ENCODE measurements at places on chromosomes 1 and 21.

DNA sequence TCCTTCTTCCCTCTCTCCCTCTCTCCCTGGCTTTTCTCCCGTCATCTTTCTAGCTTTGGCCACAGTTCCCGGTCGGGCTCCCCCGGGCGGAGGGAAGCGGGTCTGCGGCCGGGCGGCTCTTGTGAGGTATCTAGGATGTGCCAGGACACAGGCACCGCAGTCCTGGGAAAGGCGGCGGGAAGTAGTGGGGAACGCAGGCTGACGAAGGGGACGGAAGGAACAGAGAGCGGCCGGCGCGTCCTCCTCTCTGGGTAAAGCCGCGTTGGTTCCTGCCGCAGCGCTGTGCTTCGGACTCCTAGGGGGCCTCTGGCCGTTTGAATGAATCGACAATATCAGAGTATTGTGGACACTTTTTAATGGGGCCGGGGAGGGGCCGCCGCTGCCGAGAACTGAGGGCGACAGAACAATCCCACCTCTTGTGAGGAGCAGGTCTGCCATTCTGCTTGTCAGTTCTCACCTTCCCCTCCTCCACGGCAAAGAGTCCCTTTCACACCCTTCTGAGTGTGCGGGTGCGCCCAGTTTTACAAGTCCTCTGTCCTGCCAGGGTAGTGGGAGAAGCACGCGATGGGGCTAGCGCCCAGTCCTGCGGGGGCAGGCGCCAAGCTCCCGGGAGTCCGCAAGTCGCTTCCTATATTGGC is 1.2 kb upstream of the LHX9 start:
- no peak for DNase-seq
- H3K36me3 ChIP-seq = no peaks in the 10 kb centered on the region
- no peak overlapping the region for H3K27ac ChIP-seq
- H3K4me1 ChIP-seq = no peaks in the 10 kb centered on the region

- H3K27me3 ChIP-seq = no peaks in the 10 kb centered on the region
- H3K4me1 ChIP-seq = no peaks in the 10 kb centered on the region
- no peak for DNase-seq
- no peak overlapping the region for H3K4me3 ChIP-seq
- H3K36me3 ChIP-seq = no peaks in the 10 kb centered on the region
Measured at GRCh38 chr1:160024195-160024905, 7.4 kb downstream of the PIGM start.

DNA sequence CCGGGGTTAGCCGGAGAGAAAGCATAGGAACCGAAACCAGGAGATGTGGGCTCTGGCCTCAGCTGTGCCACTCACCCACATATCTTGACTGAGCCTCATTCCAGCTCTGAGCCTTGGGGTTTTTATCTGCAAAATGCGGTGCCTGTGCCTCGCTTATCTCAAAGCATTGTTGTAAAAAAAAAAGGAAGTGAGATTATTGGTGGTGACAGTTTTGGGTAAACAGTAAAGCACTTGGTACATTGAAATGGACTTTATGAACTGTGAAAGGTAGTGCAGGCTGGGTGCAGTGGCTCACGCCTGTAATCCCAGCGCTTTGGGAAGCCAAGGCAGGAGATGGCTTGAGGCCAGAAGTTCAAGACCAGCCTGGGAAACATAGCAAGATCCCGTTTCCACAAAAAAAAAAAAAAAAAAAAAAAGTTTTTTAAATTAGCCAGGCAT is 3.8 kb downstream of the PTAFR start:
- H3K4me1 ChIP-seq = peaks cover 72% of the 10 kb centered on the region
- peak; percentile 95 for DNase-seq
- H3K36me3 ChIP-seq = peaks cover 13% of the 10 kb centered on the region
- no peaks in the 10 kb centered on the region for H3K27me3 ChIP-seq
- peak overlapping the region; percentile 96 for H3K27ac ChIP-seq

DNA sequence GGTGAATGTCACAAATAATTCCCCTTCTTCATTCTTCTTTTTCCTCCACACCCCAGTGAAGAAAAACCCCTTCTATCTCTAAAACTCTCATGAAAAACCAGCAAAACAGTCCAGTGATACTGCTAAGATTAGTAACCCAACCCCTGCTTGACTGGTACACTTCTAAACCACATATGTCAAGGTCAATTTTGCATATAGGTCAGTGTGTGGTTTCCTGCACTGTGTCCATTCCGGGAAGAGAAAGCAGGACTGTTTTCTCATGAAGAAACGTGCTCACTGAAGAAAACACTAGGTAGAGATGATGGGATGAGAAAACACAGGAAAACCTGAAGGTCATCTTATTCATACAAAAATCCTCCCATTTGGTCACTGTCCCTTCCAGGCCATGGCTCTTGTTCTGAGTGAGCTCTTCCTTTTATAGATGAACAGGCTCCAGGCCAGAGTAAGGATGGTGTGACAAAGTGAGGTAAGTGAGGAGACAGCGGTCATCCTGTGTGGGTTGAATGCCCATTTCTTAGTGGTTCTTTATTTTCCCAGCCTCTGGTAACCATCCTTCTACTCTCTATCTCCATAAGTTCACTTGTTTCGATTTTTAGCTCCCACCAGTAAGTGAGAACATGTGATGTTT is 122.7 kb downstream of the FASLG start:
- peak overlapping the region; percentile 78 for H3K27ac ChIP-seq
- H3K4me3 ChIP-seq = peak overlapping the region; percentile 50
- no peaks in the 10 kb centered on the region for H3K27me3 ChIP-seq
- H3K4me1 ChIP-seq = peaks cover 61% of the 10 kb centered on the region
- H3K36me3 ChIP-seq = no peaks in the 10 kb centered on the region

DNA sequence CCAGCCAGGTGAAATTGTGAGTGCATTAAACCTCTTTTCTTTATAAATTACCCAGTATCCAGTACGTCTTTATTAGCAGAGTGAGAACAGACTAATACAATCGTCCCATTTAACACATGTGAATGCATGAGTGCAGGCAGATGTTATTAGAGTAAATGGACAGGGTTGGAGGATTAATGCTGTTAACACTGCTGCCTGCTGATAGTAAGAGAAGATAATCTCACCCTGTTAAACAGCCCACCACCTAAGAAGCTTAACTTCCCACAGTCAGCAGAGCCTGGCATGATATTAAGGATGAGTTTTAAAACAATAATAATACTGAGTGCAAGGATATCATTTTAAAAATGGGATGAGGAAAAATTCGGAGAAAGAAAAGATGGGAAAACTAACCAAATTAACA is 181.4 kb upstream of the LHX8 start:
- H3K4me3 ChIP-seq = no peak overlapping the region
- no peaks in the 10 kb centered on the region for H3K36me3 ChIP-seq
- no peak overlapping the region for H3K27ac ChIP-seq
- no peaks in the 10 kb centered on the region for H3K27me3 ChIP-seq
- no peaks in the 10 kb centered on the region for H3K4me1 ChIP-seq

- no peak overlapping the region for H3K27ac ChIP-seq
- no peak overlapping the region for H3K4me3 ChIP-seq
- H3K27me3 ChIP-seq = no peaks in the 10 kb centered on the region
- DNase-seq = no peak
Measured at GRCh38 chr1:111596499-111596898, 23.1 kb upstream of the RAP1A start.

- no peaks in the 10 kb centered on the region for H3K36me3 ChIP-seq
- DNase-seq = no peak
- no peaks in the 10 kb centered on the region for H3K4me1 ChIP-seq
- no peaks in the 10 kb centered on the region for H3K27me3 ChIP-seq
- no peak overlapping the region for H3K27ac ChIP-seq
Measured at GRCh38 chr1:199590708-199591107, 436.8 kb upstream of the NR5A2 start.

DNA sequence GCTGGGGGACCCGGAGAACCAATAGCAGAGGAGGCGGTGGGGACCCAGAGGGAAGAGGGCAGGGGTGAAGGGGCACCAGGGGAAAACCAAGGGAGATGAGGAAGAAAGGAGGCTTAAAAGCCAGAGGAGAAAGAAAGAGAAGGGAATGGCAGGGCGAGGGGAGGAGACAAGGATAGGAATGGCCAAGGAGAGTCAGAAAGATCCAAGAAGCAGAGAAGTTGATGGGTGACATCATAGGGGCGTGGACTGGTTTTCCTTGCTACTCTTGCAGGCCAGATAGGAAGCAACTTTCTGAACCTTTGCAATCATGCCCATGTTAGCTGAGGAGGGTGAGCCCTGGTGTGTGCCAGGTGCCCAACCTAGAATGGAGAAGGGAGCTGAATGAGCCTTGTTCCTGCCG is 5.4 kb downstream of the NPR1 start:
- H3K27ac ChIP-seq = no peak overlapping the region
- H3K4me3 ChIP-seq = no peak overlapping the region
- no peaks in the 10 kb centered on the region for H3K4me1 ChIP-seq
- H3K36me3 ChIP-seq = no peaks in the 10 kb centered on the region
- H3K27me3 ChIP-seq = no peaks in the 10 kb centered on the region
- no peak for DNase-seq

- H3K36me3 ChIP-seq = no peaks in the 10 kb centered on the region
- peak; percentile 69 for DNase-seq
- no peaks in the 10 kb centered on the region for H3K27me3 ChIP-seq
- H3K27ac ChIP-seq = no peak overlapping the region
- no peaks in the 10 kb centered on the region for H3K4me1 ChIP-seq
- H3K4me3 ChIP-seq = no peak overlapping the region
Measured at GRCh38 chr1:228691926-228692325, 43.4 kb upstream of the RHOU start.

GRCh38 chr1:96281491-96281890 is 440.1 kb upstream of the PTBP2 start:
- no peak for DNase-seq
- no peaks in the 10 kb centered on the region for H3K36me3 ChIP-seq

DNA sequence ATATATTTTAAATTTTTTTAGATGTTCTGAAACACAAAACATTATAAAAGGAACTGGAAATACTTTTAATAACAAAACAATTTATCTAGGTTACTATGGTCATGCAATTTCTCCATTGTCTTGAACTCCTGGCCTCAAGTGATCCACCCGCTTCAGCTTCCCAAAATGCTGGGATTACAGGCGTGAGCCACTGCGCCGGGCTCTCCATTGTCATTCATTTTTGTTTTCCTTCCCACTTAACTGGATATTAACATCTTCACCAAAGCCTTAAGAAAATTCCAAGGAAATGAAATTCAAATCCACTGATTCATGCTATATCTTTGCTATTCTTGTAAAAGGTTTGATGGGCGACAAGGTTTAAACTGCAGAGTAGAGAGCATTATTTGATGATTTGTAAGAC is 279.5 kb upstream of the PKN2 start:
- no peaks in the 10 kb centered on the region for H3K4me1 ChIP-seq
- H3K36me3 ChIP-seq = no peaks in the 10 kb centered on the region
- no peak overlapping the region for H3K4me3 ChIP-seq
- DNase-seq = no peak
- H3K27me3 ChIP-seq = no peaks in the 10 kb centered on the region
- H3K27ac ChIP-seq = no peak overlapping the region

GRCh38 chr1:6898974-6899539 is 113.8 kb downstream of the CAMTA1 start:
- H3K36me3 ChIP-seq = no peaks in the 10 kb centered on the region
- no peaks in the 10 kb centered on the region for H3K4me1 ChIP-seq
- no peak for DNase-seq
- no peak overlapping the region for H3K27ac ChIP-seq

Measured in Karpas-422 (cell line).